HS-5 (cell line): ENCODE measurements at places on chromosomes 3 and 15.
A peak's percentile ranks its signal among the peaks of the same experiment; 100 is the strongest.

DNA sequence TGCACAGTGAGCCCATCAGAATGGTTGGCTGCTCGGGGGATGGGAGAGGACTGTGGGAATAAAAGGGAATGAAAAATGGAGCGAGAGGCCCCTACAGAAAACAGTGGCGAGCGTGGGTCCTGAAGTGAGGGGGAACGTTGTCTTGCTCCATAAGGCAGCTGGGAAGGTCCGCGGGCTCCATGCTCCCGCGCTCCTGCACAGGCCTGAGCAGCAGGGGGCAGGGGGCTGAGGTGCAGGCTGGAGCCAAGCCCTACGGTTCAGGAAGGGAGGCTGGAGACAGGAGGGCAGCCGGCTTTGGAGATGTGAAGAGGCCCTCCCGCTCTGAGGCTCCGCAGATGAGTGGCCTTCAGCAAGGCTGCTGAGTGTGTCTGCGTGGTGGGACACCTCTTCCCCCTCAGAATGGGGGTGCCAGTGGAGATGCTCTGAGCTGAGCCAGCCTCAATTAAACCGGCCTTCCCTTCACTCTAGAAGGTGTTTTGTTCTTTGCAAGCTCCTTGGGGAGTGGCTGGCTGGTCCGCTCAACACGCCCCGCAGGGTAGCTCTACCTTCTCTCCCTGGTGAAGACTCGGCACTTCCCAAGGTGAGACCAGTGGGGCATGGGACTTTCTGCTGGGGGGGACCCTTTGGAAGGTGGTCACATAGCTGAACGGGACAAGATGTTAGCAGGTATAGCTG lies 208.0 kb downstream of the XXYLT1 start:
- no peak for DNase-seq

- no peak for DNase-seq
These were observed 32.4 kb downstream of the DZIP1L start for GRCh38 chr3:138082992-138083386.

GRCh38 chr3:57978316-57978715 lies 29.9 kb upstream of the FLNB start:
- no peak for DNase-seq

DNA sequence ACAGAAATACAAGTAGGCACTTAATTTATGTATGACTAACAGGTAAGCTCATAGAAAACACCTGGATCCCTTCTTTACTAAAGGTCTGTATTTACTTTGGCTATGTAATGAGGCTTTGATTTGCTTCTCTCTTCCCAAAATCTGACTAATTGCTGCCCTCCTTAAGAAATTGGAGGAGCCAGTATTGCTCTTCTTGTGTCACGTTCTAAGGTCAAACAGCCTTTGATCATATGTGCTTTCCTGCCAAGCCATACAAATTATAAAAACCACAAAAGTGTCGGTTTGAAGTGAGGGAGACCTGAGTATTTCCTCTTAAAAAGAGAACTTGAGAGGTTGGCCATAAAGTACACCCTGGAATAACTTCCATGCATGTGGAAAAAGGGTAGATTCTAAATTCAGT lies 112.1 kb upstream of the MB21D2 start:
- DNase-seq = no peak

GRCh38 chr3:100429187-100429716 lies 27.9 kb downstream of the LNP1 start:
- DNase-seq = no peak

DNA sequence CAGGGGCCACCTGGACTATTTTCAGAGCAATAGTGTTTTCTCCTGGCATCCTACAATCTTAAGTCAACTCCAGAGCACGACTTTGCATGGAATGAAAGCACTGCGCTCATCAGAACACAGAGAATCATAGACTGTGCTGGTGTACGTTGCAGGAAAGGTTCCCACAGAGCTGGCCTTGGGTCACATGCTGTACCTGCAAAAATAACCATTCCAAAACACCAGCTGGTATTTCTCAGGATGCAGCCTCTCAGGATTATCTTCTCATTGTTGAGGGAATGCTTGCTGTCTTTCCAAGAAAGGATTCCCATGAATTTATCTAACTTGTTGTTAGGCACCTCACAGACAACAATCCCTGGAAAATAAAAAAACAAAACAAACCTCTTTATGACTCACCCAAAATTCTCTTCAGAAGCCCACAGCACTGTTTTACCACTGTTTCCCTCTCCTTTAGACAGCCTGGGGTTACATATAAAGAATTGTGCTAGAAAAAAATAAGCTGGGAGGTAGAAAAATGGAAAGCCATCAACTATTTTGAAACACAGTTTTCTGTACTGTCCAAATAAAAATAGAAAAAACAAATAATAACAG lies 131.7 kb downstream of the ATP8B4 start:
- DNase-seq = no peak

- DNase-seq = no peak
These were observed 684.3 kb upstream of the SGO1 start for GRCh38 chr3:20870106-20870899.

- peak; percentile 93 for DNase-seq
These were observed 79.5 kb downstream of the CHRD start for GRCh38 chr3:184459355-184459754.

- DNase-seq = no peak
These were observed 87.8 kb upstream of the UBE2E2 start for GRCh38 chr3:23115171-23115877.

- no peak for DNase-seq
These were observed 3.8 kb downstream of the CMTM7 start for GRCh38 chr3:32395496-32395895.

DNA sequence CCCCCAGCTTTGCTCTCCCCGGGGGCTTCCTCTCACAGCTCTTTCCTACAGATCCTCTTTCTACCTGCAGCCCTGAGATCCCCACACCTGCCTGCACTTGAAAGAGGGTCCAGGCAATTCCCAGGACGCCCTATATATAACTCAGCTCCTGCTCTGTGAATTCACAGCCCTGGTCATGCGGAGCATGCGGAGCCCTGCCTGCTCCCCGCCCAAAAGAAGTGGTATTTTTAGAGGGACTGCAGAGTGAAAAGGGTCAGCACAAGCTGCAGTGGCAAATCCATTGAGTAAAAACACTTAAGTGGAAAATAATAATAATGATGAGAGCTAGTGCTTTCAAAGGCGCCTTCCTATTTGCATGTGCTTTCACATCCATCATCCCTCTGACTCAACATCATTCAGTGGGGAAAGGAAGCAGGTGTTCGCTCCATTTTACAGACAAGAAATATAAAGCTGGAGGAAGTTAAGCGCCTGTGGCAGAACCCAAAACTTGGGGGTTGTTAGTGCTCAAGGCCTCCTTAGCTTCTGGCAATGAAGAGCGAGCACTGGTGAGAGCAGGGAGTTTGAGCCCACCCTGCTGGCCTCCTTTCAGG lies 76.3 kb upstream of the LIPC start:
- DNase-seq = no peak

- DNase-seq = no peak
These were observed 44.5 kb upstream of the BOC start for GRCh38 chr3:113166719-113167492.

DNA sequence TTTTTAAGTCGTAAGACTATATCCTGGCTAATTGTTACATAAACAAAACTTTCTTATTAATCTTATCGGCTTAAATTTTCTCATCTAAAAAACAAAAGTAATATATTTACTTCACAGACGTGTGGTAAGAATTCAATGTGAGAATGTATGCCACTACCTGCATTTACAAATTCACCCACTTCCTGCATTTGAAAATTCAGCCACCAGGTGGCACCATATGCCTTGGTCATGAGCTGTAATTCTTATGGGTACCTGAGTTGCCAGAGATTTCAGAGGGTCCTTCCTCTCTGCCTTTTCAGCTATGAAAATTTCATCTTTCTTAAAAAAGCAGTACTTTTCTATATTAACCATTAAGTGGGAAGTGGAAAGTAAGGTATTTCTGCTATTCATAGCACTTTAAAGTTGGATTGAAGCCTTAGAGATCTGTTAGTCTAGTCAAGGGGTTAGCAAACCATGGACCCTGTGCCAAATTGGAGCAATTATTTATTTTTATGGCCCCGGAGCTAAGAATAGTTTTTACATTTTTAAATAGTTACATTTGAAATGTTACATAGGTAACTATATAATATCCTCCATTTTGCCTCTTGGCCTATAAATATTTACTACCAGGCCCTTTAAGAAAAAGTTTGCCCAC lies 127.8 kb downstream of the HCN4 start:
- DNase-seq = peak; percentile 35

DNA sequence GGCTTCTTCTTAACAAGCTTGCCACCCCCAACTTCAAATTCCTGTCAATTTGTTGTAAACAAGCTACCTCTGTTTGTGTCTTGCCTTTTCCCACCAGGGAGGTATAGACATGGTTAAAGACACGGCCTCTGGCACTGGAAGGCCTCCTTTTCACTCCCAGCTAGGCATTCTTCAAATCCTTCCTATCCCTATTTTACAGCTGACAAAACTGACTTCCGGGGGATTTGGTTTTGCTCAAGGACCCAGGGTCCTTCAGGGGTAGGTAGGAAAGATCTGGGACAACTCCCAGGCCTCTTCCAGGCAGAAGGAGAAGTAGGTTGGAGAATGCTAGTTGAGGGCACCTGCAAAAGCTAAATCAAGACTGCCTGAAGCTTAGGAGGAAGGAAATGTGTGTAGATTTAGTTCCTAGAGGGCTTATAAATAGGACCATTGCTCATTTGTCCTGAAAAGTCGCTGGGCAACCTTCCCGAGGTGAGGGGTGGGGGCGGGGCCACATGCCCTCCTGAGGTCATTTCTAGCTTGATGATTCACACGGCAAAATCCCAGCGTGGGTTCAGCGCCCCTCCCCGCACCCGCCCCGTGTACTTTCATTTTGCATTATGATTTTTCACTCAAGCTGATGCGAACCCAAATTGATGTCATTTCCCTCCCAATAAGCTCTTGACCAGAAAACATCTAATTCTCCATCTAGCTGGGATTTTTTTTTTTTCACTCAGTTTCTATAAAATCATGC lies 365.5 kb downstream of the SHQ1 start:
- no peak for DNase-seq

DNA sequence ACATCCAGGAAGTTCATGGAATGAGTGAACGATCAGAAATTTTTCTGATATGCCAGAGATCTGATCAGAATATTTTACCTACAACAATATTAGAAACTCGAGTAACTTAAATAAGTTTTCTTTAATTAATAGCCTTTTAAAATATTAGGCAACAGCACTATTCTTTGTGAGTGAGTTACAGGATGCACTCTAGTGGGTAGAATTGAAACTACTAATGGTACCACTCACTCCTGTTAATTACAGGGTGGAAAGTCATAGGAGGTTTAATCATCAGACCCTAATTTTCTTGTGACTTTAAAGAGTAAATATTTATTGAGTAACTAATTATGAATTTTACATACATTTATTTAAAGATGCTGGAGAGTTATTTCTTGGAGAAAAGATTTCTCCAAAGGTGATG lies 217.3 kb downstream of the CACNA2D3 start:
- DNase-seq = no peak
